ENCODE measurements at places on chromosomes 3 and 15.
A peak's percentile ranks its signal among the peaks of the same experiment; 100 is the strongest.

GRCh38 chr3:133135306-133135705 is 97.1 kb downstream of the TMEM108 start:
- DNase-seq: no peak

DNA sequence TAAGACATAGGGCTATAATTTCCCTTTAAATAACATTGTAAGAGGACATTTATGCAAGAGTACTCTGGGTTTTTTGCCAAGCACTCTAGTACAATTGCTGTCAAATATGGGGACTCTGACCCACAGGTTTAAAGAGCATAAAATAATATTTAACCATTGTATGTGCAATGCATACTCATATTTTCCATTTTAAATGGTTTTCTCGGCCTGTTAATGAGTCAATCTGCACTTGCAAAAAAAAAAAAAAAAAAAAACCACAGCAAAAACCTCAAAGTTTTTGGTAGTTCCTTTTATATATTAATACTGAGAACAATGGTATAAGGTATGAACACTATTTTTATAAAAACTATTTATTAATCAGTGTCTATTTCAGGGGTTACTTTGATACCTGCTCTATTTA is 304.0 kb upstream of the CBLB start:
- no peak for DNase-seq

DNA sequence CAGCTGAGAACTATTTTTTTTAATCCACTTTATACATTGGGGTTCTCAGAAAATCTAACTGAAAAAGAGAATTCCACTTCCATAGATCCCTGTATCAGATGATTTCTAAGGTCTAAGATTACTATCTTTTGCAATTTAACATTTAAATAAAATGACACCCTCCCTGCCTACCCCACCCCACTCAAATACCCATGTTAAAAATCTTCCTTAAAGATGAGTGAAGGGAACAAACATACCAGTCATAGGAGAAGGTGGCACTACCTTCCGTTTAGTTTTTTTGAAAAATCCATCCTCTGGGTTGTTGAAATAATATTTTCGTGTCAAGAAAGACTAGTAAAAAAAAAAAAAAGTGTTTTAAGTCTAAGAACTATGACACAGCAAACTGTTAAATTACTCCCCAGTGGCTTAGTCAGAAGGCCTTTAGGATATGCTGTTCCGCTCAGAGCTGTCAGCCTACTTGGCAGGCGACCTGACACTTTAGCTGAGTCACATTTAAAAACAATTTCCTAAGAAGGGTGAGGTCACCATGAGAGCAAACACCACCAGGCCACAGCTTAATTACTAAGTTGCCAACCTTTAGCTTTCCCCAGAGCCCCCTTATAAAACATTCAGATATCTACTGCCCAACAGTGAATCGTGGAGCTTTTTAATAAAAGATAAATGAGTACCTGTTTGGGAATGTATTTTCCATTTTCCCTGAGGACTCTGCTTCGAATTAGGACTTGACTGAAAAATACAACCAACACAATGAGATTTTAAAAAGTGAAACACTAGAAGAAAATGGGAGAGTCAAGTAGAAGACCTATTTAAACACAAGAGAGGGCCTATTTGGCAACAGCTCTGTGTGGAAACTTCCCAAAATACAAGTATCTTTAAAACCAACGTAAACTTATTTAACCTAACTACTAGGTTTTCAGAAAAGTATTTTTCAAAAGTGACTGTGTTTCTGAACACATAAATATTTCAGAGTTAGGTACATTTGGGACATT is 9.6 kb downstream of the EMC3 start:
- DNase-seq: peak; percentile 40

- no peak for DNase-seq
These were observed 150.6 kb upstream of the RGMA start for GRCh38 chr15:93239591-93239990.

DNA sequence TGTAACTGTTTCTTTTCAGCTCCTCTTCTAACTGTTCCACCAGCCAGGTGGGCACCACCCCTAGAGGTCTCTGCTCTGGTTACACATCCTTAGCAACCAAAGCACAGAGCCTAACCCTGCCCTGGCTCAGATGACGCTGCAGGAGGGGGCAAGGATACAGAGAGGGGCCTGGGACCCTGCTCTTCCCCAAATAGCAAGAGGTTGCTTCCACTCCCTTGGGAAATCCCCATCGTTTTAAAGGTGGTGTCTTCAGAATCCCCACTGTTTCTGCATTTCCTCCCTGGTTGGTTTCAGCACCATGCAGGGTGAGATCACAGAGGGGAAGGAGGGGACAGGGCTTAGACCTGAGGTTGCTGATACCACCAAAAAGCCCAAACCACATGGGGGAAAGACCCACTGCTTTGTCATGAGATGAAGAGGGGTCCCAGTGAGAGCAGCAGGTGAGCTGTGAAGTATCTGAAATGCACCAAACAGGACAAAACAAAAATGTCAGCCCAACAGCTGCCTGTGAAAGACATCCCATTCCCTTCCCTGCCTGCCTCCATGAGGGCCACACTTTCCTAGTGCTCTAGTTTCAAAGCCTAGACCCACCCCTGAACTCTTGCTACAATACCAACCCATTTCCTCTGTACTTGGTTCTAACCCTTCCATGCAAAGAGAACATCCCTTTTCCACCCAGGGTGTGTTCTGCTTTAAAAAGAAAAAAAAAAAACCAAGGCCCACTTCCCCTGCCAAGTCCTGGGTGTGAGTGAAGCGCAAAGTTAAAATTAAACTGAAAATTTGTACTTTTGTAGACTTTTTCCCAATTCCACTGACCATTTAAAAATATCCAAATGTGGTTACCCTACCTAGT is 29.0 kb downstream of the ANP32A start:
- no peak for DNase-seq

GRCh38 chr3:27239951-27240350 is 129.2 kb downstream of the NEK10 start:
- DNase-seq: no peak

DNA sequence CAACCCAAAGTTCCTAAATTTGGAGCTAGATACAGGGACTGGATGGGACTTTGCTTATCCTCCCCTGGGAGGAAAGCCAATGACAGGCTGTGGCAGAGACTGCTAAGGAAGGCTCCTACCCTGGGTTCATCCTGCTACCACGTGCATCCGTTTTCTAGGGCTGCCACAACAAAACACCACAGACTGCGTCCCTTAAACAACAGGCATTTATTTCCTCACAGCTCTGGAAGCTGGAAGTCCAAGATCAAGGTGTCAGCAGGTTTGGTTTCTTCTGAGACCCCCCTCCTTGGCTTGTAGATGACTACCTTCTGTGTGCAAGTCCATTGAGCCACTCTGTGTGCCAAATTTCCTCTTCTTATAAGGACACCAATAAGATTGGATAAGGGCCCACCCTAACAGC is 263.9 kb downstream of the FAM43A start:
- no peak for DNase-seq

DNA sequence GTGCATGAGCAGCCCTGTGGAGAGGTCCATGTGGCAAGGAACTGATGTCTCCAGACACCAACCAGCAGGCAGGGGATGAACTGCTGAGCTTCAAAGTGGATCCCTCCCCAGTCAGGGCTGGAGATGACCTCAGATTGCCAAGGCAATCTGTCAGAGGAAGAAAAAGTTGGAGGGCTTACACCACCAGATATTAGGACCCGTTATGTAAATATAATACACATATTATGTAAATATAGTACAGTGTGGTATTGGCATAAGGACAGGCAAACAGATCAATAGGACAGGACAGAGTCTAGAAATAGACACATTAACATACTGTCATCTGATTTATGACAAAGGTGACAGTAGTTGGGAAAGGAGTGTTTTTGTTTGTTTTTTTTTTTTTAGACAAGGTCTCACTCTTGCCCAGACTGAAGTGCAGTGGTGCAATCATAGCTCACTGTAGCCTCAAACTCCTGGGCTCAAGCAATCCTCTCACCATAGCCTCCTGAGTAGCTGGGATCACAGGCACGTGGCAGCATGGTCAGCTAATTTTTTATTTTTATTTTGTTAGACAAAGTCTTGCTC is 18.0 kb upstream of the RAB7A start:
- DNase-seq: no peak

DNA sequence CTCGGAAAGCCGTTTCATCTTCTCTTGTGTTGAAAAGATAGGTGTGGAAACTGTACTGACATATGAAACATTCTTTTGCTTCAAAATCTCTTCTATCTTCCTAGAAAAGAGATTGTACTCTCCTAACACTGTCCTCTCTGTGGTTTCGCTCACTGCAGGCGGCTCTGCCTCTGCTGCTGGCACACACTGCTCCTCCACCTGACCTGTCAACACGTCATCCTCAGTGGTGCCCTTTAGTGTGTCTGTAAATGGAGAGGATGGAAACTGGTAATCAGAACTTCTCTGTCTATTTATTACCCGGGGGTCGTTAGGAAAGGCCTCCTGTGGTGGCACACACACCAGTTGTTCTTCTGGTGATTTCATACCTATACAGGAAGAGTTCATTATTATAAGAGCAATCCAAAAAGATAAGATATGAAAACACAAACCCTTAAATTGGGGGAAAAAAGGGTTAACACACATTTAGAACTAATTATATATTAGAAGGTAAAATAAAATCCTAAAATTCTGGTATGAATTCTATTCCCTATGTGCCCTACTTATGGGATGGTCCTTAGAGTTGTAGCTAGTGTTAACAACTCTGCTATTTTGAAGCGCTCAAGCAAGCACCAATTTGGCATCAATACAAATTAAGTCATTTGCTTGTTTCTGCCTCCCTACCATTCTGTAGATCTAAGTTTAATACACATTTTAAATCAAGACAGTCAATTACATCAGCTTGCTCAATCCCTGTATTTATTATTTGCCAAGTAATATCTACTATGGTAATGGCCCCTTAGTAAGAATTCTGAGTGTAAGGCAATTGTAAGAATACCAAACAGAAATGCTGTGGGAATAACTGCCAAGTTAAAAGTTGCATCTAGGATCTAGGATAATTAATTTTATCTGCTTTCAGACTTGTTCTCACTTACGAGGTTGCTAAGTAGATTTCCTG is 49.2 kb downstream of the TASOR start:
- DNase-seq: no peak

DNA sequence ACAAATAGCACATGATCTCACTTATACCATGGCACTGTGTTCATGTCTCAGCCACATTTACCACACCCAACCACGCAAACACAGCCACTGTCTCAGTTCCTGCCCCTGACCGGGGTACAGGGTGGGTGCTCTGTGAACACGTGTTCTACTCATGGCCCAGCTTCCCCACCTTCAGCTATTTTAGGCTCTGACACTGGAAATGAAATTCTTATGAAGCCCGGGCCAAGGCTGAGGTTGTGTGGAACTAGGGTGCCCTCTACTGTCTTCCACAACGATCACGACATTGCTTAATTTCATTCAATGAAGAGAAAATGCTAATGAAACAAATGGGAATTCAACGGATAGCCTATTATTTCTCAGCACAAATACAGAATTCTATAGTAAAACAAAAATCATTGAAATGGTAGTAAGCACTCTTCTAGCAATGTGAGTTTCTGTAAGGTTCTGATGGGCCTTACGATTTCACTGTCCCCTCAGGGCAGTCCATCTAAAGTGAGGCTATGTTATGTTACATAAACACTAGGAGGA is 2.1 kb upstream of the GABRA5 start:
- DNase-seq: no peak

- DNase-seq: peak; percentile 18
These were observed 163.4 kb downstream of the KLF13 start for GRCh38 chr15:31489801-31490646.

DNA sequence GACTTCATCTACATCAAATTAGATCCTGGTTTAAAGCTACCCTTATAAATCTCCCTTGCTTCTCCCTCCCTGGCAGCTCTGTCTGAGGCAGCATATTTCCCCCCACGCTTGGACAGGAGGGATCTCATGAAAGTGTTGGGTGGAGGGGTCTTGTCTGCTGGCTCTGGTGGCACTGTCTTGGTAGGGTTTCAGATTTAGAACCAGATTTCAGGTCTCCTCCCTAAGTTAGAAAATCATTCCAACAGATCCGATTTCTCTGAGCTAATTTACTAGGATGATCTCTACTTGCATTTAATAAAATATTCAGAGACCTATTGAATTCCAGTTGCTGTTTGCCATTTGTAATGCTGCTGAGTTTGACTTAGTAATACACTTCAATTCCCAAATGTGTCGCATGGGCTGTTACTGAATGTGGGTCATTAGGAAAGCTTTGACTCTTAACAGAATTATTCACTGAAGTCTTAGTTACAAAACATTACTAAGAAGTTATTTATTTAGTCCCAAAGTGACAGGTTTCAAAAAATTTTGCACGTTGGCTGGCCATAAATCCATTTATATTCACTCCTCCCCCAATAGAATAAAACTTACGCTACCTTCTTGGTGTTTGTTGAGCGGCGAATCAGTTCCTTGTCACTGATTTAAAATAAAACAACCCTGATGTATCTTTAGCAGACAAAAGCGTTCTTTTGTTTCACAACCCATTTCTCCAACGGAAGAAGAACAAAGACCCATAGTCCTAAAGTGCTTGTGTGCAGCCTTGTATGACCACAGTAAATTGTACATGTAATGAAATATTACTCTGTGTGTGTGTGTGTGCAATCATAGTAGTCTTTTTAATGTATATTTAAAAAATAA is 84.5 kb downstream of the TRAK1 start:
- DNase-seq: no peak

GRCh38 chr15:52101542-52102323 is 10.8 kb downstream of the BCL2L10 start:
- DNase-seq: no peak

DNA sequence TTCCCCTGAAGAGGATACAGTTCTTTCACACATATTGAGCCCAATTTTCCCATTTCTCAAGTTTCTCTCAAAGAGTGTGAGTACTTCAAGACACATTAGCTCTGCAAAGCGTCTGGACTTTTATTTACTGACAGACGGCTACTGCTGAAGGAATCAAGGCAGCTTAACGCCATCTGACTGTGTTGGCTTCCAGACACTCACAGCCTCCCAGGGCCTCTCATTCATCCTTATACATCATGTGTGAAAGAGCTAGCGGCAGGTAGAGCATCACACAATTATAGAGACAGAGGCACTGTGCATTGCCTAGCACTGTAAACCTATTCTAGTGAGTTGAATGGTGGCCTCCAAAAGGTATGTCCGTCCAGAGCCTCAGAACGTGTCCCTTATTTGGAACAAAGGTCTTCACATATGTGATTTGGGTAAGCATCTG is 284.1 kb upstream of the STT3B start:
- DNase-seq: no peak

GRCh38 chr3:52153389-52154096 is 680 bp downstream of the POC1A start:
- no peak for DNase-seq

DNA sequence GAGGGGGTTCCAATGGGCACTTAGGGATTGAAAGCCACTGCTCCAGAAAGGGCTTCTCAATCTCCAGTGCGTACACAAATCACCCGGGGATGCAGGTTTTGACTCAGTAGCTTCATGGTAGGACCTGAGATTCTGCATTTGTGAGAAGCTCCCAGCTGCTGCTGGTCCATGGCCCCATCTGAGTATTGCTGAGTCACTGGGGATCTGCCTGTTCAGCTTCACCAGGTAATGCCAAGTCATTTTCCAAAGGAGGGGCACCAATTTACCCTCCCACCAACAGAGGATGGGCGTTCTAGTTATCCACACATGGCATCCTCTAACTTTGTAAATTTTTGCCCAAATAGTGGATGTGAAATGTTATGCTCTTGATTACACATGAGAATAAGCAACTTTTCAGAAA is 12.9 kb upstream of the CEMIP start:
- no peak for DNase-seq

Measured in stimulated activated CD4-positive, alpha-beta T cell treated with anti-CD3 and anti-CD28 coated beads, Interleukin-15, amount 100 ng/mL, for 48 hours (primary cell).